ENCODE measurements at places on chromosomes 6 and 20.

GRCh38 chr6:140043357-140043756 lies 668.9 kb upstream of the CITED2 start:
- DNase-seq, result no peak

GRCh38 chr6:122623279-122623678 lies 13.1 kb downstream of the PKIB start:
- no peak for DNase-seq

- DNase-seq, result no peak
Measured at GRCh38 chr20:20276811-20277530, 90.9 kb upstream of the INSM1 start.

DNA sequence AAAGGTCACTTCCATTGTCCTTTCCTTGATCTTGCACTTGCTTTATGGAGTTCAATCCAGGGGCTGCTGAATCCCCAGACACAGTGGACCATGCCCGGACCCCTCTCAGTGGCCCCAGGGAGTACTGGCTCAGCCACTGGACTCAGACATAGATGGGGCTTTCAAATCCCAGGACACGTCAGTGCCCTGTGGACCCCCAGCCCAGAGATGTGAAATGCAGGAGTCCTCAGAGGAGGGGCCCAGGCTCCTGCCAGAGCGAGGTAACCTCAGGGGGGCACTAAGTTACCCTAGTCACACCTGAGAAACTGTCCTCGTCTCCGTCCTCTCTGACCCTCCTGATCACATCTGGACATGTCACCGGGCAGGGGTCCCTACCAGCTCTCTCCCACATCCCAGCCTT lies 18.7 kb upstream of the APMAP start:
- no peak for DNase-seq

DNA sequence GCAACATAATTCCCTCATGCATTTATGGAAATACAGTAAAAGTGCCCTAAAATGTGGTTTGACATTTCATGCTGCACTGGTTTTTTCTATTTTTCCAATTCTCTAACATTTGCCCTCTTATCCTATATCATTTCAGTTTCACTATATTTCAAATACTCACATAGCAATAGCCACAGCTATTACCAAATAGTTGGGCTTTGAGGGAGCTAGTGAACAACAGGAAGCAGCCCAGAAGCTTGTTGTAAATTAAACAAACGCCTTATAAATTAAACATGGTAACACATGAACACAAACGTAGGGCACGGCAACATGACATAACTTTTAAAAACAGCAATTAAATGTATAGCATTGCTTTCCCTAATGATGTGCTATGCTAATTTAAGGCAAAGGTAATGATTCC lies 469.0 kb downstream of the CDC5L start:
- no peak for DNase-seq

GRCh38 chr20:31713312-31714273 lies 9.1 kb downstream of the BCL2L1 start:
- no peak for DNase-seq

- no peak for DNase-seq
Measured at GRCh38 chr6:139647841-139648240, 273.4 kb upstream of the CITED2 start.

DNA sequence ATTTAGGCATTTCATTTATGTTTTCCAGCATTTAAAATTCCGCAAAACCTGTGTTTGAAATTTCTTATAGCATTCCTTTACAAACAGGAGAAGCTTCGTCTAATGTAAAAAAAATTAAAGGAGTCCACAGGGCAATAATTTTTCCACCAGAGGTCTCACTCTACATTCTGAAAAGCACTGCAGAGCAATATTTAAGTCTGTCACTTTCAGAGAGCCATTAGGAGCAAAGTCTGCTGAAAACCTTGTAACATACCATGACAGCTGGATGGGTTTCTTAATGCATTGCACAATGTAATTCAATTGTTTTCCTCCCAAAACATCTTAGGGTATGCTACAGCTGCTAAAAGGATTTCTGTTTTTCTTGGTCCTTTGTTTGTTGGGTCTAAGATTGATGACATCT lies 18.0 kb downstream of the BAG2 start:
- DNase-seq, result no peak

DNA sequence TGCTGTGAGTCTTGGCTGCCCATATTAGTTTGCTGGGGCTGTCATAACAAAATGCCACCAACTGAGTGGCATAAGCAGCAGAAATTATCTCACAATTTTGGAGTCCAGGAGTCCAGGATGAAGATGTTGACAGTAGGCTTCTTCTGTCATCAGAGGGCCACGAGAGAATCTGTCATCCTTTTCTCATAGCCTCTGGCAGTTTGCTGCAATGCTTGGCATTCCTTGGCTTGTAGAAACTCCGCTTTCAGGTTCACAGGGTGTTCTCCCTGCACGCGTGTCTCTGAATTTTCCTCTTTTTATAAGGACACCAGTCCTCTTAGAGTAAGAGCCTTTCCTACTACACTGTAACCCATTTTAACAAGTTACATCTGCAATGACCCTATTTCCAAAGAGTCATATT lies 838.4 kb downstream of the TFAP2A start:
- no peak for DNase-seq

DNA sequence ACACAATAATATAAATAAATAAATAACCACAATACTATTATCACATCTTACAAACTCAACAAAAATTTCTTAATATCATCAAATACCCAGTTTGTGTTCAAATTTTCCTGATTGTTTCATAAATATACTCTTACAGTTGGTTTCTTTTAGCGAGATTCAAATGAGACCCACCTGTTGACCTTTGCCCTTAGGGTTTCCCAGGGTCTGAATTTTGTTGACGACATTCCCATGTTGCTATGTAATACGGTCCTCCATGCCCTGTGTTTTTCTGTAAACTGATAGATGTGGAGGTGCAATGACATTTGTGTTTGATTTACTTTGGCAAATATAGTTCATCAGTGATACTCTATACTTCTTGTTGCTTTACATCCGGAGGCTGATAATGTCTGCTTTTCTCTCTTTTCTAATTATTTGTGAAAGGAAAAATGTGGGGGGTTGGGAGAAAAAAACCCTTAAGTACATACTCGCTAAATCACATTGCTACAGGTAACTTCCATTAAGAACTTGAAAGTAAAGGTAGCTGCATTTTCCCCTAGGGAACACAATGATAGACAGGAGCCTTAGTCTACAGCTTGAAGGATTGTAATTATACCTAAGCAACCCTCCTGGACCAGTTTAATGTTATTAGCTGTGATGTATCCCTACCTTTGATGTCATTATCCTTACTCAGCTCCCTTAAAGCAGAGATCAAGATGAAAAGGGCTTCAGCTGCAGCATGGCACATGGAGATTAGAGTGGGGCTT lies 6.6 kb downstream of the MOG start:
- no peak for DNase-seq

- DNase-seq, result no peak
Measured at GRCh38 chr20:38626921-38627659, 25.5 kb downstream of the ARHGAP40 start.

GRCh38 chr20:15555913-15556312 lies 1017.3 kb downstream of the KIF16B start:
- DNase-seq, result no peak

DNA sequence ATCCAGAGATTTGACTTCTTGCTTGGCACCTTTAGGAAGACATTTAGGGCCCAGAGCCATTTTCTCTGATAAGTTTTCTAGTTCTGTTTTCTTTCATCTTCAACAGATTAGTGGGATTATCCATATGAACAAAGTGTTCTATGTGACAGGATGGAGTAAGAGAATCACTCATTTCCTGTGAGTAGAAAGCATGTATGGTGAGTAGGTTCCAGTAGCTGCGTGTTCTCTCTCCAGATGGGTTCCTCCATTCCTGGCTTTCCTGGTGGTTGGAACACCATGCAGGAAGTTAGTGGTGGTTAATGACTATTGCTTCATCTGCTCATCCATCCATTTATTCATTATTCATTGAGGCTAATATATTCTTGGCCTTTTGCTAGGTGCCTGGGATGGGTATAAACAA lies 54.0 kb downstream of the EFCAB8 start:
- DNase-seq, result no peak

DNA sequence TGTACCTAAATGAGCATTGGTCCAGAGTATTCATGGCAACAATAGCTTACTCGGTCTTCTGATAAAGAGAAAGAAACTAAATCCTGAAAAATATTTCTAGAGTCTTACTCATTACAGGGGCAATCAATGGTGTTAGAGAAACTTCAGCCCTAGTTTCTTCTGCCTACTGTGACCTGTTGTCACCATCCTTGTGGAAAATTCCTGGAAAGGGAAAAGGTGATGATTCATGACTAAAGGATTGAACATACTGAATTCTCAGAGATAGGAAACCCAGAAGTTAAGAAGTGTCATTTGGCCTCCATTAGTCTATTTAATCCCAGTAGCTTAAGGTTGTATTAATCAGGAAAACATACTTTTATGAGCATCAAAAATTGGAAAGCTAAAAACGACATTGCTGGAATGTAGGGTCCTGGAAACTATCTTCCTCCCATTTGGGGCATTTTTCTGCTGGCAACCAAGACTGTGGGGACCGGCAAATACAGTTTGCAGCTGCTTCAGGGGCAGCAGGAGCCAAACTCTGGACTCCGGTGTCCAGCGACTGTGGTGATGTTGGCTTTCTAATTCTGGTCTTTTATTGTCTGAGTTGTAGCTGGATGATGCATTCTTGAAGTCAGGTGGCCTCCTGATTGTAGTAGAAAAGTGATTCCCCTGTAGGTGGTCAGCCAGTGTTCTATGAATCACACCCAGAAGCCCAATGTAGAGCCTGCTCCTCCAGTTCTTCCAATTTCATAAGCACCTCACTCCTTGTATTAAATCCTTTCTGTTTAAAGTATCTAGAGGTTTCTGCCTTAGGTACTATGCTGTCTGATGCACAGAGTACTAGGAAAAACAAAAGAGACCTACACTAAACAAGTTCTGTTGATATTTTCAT lies 67.6 kb downstream of the LCA5 start:
- no peak for DNase-seq

DNA sequence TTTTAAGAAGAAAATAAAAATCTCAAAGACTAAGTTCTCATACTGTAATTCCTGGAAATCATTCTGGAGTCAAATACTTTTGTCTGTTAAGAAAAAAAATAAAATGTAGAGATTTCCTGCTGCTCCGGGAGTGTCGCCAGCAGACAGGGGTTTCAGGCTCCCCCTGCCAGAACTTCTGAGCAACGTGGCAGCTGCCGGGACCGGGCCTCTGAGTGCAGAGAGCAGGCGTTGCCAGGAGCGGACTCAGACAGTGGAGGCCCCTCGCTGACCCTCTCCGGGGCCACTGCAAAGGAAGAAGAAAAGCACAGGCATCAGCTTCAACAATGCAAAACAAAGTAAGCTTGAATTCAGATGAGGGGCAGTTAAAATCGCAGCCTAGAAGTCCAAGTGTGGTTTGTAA lies 95.5 kb downstream of the THBS2 start:
- DNase-seq, result no peak

DNA sequence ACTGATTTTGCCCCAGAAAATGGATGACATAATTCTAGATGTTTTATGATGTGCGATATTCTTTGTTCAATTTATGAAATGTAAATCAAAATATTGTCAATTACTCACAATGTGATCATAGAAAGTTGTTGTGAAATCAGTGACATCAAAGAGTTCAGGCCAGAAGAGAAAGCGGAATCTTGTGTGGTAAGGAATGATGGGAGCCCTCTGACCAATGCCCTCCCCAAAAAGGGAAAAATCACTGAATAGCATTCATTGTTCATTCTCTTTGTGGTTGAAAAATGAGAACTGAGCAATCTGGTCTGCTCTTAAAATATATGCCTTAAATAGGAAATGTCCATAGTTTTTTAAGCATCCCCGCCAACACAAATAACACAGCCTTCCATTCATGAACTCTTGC lies 247.1 kb upstream of the GRIK2 start:
- no peak for DNase-seq

DNA sequence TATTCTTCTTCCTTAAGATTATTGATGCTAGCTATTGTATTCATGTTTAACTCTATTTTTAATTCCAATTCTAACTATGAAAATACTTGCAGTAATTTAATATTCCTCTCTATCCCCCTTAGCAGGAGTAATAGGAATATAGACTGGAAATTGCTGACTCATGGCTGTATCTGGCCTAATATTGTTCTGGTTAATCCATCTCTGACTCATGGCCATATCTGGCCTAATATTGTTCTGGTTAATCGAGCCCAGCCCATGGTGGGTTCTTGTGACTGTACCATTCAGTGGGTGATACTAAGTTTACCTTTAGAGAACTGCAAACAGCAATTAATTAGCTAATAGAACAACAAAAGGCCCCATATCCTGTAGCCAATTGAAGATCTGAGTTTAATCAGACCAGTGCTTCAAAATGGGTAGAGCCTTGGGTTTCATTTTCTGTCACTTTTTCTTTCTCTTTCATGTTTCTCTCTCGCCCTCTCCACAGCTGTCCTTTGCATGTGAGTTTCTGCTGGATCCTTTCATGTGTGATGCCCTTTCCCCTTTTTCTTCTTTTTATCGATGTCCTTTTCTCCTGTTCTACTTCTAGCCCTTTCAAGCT lies 50.6 kb downstream of the SLC22A3 start:
- DNase-seq, result no peak

GRCh38 chr6:91730710-91731109 lies 1143.8 kb upstream of the MAP3K7 start:
- no peak for DNase-seq

DNA sequence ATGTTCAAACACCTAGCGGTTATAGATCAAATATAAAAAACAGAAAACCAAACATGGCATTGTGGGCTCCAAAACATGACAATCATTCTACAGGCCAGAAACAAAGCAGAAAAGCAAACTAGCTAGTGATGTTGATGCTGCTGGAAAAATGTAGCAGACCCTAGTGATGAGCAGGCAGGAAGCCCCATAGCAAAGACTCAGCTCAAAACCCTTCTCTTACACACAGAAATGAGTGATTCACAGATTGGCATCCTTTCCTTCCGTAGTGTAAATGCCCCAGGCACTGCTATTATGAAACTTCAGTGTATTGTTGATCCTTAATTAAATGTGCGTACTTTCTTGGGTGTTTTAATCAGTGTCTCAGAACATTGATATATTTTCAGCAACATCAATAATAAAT lies 425.1 kb downstream of the UTRN start:
- DNase-seq, result no peak

DNA sequence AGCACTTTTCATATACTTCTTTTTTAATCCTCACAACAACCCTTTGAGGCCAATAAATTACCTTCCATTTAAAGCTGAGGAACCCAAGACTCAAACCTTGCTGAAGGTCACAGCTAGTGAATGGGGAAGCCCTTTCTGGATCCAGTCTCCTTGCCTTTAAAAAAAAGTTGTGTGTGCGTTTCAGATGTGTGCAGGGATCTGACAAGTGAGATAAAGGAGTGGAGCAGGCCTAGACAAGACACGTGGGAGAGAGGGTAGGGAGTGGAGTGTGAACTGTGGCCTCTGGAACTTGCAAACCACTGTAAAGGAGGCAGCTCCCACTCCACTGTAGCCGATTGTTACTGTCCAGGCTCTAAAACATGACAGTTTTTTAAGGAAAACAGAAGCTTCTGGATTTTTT lies 1.9 kb downstream of the KLHL32 start:
- DNase-seq, result no peak

- DNase-seq, result no peak
Measured at GRCh38 chr6:117992856-117993255, 85.8 kb downstream of the SLC35F1 start.
